ENCODE measurements at places on chromosomes 7 and 10. TPM values are rescaled to one million over a fixed set of nuclear protein-coding genes. Genes with fewer than 3 reads are reported as not detected.

The TMEM196 gene
- not detected for total RNA-seq

- no peak for DNase-seq
These were observed 297.7 kb upstream of the LRGUK start for GRCh38 chr7:133829336-133829897.

DNA sequence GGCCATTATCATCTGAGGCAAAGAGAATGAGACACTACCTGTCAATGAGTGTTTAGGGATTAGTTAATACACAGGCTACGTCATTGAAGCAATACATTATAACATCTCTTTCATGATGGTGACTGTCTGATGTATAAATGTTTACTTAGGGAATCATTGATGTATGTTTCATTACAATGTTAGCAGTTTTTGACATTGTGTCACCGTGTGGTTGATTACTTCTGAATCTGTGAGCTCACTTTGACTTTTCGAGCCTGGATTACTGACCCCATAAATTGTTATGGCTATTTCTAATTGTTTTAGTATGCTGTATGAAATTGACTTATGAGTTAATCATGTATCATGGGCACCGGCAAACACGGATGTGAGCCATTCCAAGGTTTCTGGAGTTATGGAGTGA, 494.0 kb downstream of the MAGI2 start:
- no peak for DNase-seq

- DNase-seq, result no peak
These were observed 108.3 kb upstream of the DPP6 start for GRCh38 chr7:153943861-153944260.

DNA sequence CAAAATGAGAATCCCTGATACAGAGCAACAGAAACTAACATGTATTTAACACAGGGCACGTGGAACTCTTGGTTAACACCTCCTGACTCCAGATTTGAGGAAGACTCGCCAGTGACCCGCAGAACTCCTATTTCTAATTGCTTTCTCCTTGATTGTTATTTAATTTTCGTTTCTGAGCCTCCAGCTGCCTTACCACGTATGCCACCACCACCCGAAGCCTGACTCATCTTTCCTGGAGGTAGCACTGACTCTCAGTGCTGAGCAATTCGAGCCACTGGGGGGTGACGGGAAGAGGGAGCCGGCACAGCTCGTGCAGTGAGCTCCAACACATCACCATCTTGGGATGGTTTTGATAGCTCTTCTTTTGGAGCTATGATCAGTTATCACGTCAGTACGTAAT, 273.9 kb upstream of the MGMT start:
- DNase-seq, result no peak

The GDF2 gene
- not detected for total RNA-seq

GRCh38 chr10:130577039-130577438, 440.8 kb downstream of the GLRX3 start:
- no peak for DNase-seq

- DNase-seq, result no peak
These were observed 227.1 kb downstream of the AGMO start for GRCh38 chr7:15334536-15335263.

GRCh38 chr7:156854654-156855053, 38.3 kb downstream of the LMBR1 start:
- DNase-seq, result no peak

The ANKRD2 gene
- not detected for total RNA-seq

- peak; percentile 80 for DNase-seq
These were observed 121.2 kb downstream of the MTERF1 start for GRCh38 chr7:91759205-91759863.

- DNase-seq, result no peak
These were observed 406.9 kb downstream of the SFMBT2 start for GRCh38 chr10:7003831-7004395.

The FGFBP3 gene
- not detected for total RNA-seq

- DNase-seq, result no peak
These were observed 16.7 kb downstream of the RAMP3 start for GRCh38 chr7:45174328-45174610.

GRCh38 chr10:70295926-70296325, 12.1 kb upstream of the NPFFR1 start:
- no peak for DNase-seq

The SEC31B gene
- total RNA-seq, result 24.9 TPM

GRCh38 chr7:28157076-28157745, 23.4 kb downstream of the JAZF1 start:
- no peak for DNase-seq

GRCh38 chr7:158007697-158008257, 579.8 kb downstream of the PTPRN2 start:
- no peak for DNase-seq

DNA sequence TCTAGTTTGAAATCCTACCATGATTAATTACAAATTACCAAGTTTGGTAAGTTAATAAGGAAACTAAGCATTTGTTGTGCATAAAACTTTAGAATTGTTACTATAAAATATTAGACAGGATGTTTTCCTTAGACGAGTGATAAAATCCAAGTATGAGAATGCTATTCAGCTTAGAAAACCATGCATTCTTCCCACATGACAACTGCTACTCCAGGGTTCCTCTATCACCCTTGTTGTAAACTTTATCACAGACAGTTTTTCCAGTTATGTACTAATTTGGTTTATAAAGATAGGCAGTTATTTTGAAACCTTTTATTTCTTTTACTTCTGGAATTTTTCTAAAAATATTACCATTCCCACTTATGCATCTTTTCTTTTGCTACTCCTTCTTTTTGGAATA, 52.0 kb downstream of the SIRT1 start:
- no peak for DNase-seq

The CYP3A7 gene
- total RNA-seq, result not detected

DNA sequence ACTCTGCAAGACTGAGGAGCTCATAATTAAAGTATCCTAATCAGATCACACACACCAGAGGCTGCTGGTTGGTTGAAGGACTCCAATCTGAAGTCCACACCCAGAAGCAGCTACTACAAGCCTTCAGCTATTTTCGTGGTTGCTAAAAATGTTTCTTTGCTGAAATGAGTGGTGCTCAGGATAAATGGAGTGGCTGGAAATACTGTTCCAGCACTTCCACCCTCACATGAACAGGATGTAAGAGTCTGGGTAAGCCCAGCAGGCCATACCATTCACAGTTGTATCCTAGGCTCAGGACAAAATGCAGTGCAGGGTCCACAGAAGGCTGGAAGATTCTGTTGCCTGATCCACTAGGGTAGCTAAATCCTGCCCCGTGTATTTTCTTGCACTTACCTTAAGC, 34.1 kb downstream of the AFAP1L2 start:
- no peak for DNase-seq

DNA sequence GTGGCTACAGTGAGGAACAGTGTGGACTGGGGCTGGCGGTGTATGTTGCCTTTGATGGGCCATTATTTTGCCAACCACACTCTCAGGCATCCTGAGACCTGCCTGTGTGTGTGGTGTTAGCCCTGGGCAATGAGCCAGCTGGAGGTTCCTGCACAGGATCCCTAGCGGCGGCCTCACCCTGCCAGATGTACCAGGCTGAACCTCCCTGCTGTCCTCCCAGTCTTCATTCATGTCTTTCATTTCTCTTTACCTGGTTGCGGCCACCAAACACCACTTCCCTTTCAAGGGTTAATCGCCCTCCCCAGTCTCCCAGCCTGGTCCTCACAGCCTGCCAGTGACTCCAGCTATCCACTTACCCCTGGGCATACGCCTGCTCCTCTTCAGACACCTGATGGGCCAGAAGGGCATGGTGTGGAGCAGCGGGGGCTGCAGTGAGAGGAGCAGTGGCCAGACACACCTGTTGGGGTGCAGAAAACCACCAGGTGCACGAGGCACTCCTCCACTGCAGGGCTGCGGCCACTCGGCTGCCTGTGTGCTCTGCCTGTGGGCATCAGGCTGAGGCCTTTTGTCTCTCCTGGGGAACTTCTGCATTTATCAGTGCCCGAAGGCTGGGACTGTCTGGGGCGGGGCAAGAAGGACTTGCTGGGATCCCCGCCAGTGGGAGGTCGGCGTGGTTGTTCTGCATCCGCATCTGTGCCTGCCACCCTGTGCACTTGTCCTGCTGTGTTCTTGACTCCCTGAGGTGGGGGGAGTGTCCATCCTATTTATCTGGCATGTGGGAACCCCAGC, 111.6 kb downstream of the ARHGAP22 start:
- DNase-seq, result no peak

DNA sequence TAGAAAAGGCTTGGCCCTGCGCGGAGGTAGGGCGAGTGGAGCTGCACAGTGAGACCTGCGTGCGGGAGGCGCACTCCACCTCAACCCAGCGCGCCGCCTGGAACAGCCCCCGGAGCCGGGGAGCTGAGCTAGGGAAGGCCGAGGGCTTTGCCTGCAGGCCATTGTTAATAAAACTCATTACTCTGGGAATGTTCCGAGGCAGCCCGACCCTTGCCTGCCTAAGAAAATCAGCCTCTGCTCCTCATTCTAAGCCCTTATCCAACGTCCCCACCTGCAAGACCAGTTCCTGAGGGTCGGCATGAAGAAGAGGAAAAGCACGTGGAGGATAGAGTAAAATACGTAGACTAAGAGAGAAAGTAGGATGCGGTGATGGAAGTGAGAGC, 55.3 kb downstream of the C7orf25 start:
- no peak for DNase-seq

DNA sequence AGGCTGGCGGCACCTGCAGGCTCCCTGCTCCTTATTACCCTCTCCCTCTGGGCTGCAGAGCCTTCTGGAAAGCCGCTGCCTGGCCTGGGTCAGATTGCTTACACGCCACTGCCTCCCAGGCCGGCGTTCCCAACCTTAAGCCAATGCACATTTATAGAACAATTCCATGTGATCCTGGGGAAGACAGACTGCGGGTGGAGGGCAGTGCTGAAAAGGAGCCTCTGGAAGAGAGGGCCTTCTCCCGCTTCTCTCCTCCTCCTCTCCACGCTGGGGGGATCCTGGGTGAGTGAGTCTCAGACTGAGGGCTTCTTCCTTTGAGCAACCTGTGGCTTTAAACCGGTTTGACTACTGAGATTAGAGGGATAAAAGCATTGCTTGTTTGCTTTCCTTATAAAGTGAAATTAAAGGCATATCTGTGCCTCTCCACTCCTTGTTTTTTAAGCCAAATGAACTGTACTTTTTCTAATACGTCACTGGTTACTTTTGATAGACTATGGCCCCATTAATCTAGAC, 5.5 kb downstream of the TACC2 start:
- DNase-seq, result peak; percentile 58

GRCh38 chr10:1157615-1157933, 101.4 kb downstream of the WDR37 start:
- no peak for DNase-seq

DNA sequence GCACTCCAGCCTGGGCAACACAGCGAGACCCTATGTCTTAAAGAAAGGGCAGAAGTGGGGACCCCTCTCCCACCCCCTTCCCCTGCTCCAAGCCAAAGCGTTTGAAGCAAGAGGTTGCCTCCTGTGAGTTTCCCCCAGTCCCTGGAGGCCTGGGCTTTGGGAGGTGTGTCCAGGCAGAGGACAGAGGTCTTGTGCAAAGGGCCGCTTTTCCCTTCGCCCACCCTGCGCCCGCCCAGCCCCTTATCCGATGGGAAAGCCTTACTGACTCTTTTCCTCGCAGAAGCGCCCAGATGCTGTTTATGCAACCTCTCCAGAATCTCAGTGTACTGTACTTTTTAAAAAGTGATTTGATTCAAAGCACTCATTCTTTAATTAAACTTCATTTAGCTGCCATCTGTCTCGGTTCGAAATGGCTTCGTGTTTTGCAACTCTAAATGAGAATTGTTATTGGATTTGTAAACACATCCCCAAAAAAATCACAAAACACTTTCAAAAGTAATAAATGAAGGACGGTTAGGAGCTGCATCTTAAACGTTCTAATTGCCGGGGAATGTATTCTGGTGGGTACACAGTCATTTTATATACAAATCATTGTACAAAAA, 50.5 kb upstream of the GTF2I start:
- no peak for DNase-seq

GRCh38 chr7:110771717-110772116, 319.2 kb upstream of the LRRN3 start:
- DNase-seq, result no peak

The RRP12 gene
- 15.8 TPM for total RNA-seq

- no peak for DNase-seq
These were observed 27.8 kb downstream of the UNC5B start for GRCh38 chr10:71239946-71240795.

- no peak for DNase-seq
These were observed 233.1 kb upstream of the PHYHIPL start for GRCh38 chr10:58943256-58943890.

- DNase-seq, result no peak
These were observed 98.7 kb downstream of the CTBP2 start for GRCh38 chr10:125061557-125062226.

- no peak for DNase-seq
These were observed 15.1 kb upstream of the LAT2 start for GRCh38 chr7:74194686-74195085.

- peak; percentile 14 for DNase-seq
These were observed 4.0 kb downstream of the HOXA5 start for GRCh38 chr7:27139334-27140125.

GRCh38 chr10:71857934-71858890, 7.2 kb upstream of the PSAP start:
- peak; percentile 31 for DNase-seq

DNA sequence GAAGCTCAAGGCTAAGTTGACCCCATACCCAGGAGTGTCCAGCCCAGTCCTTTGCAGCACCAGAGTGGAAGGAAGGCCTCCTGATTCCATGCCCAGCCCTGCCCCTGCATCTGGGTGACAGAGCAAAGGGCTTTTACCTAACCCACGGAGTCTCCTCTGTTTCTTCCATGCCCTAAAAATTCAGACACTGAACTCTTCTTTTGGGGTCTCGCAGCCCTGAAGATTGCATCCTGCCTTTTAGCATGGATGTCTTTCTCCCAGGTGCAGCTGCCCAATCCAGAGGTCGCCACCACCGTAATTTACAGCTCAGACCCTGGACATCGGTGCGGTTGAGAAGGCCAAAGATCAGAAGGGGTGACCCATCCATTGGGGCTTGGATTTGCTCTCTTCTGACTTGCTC, 50.8 kb downstream of the CXCL12 start:
- DNase-seq, result no peak

GRCh38 chr7:99623702-99624447, 7.1 kb downstream of the ZSCAN25 start:
- DNase-seq, result no peak

GRCh38 chr7:145106001-145106400, 270.1 kb upstream of the TPK1 start:
- no peak for DNase-seq

DNA sequence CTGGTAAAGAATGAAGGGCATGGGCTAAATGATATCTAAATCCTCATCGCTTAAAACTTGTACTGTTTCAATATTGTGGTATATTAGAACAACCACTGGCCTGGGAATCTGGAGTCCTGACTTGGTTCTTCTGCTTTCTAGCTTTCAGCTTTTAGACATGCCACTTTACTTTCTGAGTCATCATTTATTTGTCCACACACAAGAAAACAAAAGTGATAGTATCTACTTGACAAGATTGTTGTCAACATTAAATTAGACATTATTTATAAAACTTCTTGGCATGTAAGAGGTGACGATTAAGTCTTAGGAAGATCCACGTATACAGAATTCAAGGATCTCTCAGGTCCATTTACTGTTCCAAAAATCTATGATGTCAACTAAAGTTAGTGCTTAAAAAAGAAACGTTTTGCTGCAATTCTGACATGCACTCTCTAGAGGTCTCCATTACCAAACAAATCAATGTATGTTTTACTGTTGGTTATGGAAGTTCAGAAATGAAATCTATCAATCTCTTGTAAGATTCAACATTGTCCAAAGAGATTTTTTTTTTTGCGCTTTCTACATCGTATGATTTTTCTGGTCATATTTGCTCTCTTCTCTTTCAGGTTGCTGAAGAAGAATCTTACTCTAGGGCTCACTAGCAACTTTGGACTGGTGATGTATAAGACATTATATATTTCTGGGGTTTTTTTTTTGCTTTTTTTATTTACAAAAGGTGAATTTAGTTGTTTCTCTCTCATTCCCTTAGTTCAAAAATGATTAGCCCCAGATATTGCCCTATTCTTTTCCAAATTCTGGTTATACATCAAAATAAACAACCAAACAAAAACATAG, 53.6 kb upstream of the DYNC1I1 start:
- DNase-seq, result no peak
